NCI-H446 (cell line): ENCODE measurements at places on chromosomes 6 and 20.

DNA sequence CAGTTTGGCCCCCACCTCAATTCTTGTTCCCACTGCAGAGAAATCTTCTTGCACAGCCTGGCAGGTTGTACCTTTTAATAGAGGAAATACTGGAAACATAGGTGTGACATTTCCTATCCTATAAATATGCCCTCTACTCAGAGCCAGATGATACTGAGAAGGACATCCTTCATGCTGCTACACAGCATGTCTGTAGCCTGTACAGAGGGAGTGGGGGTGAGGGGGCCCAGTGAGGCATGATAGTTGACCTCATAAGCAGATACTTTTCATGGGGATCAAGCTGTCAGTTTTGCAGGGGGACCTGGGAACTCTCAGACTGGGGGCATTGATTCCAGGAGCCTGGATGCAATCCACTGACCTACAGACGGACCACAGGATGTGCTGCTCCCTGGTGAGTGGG lies 96.2 kb upstream of the TOP1 start:
- DNase-seq, result no peak

DNA sequence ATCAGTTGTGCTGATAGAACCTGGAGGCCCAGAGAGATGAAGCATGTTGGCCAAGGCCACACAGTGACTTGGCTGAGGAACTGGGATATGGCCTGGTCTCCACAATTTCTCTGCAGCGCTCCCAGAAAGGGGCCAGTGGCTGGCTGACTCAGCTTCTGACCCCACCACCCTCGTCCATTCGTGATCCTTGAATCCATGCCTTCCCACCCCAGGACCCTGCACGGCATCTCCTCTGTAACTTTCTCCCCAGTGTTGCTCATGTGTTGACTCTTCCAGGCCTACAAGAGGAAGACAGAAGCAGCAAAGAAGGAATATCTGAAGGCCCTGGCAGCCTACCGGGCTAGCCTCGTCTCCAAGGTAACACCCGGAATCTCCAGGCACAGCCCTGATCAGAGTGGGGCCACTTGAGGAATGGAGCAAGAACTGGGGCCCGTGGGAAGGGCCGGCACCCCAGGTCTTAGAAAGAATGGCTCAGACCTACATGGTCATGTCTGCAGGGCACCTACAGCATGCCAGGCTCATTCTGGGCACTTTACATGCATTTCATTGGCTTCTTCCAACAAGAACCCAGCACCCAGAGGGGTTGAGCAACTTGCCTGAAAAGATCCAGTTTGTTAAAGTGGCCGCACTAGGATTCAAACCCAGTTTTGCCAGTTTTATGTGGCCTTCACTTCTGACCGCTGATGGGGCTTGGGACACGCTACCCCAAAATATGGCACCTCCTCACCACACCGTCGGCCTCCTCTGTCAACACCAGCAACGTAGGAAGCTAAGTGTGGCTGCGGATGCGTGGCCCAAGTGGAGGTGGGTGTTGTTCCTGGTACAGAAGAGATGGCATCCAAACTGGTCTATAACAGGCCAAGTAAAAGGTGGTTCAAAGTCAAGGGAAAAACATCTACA lies 122.2 kb downstream of the JPH2 start:
- DNase-seq, result no peak

DNA sequence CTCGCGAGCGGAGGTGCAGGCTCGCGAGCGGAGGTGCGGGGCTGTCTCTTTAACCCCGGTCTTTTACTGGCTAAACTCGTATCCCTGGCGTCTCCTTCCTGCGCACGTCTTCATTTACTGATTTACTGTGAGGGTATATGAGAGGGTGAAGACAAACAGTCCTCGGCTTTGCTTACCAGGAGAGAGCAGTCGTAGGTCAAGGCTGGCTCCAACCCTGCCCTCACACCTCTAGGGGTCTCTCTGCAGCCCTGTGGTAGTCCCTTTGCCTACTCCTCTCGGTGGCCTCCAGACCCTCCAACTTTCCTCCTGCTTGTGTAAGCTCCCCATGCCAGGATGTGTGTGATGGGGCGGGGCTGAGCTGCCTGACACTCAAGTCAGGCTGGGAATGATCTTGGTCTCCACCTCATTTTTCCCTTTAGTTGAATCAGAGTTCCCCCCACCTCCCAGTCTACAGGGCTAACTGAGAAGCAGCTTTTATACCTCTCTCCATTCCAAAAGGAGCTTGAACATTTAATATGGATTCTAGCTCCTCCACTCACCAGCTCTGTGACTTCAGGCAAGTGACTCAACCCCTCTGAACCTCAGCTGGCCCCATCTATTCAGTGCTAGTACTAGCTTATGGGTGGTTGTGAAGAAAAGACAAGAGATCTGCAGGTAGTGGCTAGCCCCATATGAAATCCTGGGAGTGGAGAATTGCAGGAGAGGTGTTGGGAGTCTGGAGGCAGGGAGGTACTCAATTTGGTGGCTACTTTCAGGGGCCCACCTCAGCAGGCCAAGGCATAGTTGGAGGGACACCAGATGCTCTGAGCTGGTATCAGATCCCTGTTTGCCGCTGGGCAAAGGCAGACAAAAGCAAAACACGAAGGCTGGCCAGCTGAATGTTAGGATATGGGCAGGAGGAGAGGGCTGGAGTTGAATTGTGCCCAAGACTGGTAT lies 902 bp downstream of the SLC29A1 start:
- DNase-seq, result no peak

DNA sequence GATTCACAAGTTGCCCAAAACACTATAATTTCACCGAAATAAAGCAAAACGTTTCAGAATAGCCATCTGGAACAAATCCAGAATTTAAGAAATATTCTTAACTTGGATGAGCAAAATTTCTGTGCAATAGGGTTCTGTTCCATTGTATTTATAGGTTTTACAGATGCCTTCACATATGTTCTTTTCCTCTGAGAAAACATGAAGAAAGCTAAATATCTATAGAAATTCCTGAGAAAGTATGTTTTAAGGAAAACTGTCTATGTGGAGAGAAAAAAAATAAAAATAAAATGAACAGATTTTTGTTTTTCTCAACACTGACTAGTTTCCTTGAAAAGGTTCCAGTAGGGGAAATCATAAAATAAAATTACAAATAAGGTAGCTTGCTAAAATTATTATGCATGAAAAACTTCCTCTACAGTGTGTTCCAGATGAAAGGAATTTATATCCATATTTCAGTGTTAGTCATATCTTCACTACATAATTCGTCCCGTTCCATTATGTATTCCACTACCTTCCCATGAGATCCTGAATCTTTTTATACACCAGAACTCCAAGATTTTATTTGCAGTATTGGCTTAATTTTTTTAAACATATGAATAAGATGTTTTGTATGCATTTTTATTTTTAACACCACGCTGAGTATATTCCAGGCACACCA lies 42.4 kb upstream of the TMX4 start:
- no peak for DNase-seq

DNA sequence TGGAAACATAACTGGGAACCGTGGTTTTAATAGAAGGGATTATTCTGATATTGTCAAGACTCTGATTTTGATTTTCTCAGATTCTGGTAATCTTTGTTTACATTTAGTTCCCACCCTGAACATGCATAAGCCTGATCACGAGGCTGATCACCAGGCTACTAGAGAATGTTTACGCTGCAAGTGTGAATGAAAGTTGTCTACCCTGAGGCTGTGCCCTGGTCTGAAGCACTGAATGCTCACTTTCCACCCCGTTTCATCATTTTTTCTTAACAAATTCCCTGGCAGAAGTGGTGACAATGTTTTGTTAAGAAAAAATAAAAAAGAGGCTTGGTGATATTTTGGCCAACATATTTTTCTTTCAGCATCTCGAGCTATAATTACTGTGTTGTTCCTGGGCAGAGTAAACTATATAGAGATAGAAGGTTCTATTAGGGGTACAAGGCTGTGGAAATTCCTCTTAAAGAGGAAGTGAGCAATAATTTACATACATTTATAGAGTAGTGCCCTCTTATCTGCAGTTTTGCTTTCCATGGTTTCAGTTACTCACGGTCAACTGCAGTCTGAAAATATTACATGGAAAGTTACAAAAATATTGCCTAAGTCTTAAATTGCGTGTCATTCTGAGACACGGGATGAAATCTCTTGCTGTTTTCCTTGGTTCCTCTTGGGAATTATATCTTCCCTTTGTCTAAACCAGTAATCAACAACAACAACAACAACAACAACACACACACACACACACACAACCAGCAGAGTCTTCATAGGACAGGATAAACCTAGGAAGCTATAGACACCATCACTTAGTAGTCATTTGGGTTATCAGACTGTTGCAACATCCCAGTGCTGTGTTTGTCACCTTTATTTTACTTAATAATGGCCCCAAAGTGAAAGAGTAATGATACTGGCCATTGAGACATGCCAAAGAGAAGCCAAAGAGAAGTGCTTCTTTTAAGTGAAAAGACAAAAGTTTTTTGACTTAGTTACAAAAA lies 566.6 kb upstream of the CITED2 start:
- no peak for DNase-seq

GRCh38 chr20:37673444-37673843 lies 20.4 kb upstream of the CTNNBL1 start:
- no peak for DNase-seq

DNA sequence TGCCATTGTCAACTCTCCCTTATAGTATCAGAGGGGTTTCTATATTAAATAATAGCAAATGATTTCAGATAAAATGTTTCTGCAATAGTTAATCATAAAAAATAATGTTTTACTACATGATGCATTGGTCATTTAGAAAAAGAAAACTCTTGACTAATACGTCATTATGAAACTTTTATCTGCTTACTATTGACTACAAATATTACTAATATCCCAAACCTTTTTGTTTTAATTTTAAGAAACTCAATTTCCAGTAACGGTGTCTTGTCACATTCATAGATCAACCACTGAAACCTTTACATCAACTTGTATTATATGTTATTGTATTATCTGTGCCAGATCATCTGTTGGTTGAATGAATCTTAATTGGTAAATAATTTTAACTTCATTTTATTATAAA lies 482.9 kb upstream of the SLC35B3 start:
- no peak for DNase-seq

DNA sequence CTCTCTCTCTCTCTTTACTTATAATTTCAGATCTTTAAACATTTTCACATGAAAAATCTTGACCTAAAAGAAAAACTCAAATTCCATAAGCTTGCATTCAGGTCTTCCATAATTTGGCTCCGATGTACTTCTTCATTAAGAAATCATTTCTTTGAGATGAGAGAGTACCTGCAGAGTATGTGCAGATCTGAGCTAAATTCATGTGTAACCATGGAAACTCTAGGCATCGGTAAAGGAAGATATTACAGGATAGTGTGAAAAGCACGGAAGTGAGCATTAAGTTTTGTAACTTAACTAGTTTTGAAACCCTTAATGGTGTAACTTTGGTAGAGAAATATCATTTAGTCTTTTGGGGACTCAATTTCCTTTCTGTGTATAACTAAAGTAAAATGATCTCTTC lies 295.9 kb upstream of the SOX4 start:
- no peak for DNase-seq

DNA sequence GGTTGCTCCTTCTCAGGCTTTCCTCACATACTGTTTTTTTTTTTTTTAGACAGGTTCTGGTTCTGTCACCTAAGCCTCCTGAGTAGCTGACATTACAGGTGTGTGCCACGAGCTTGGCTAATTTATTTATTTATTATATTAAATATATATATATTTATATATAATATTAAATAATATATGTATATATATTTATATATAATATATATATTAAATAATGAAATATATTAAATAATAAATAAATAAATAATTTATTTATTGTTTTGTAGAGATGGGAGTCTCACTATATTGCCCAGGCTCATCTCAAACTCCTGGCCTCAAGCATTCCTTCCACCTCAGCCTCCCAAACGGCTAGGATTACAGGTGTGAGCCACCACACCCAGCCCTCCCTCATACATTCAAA lies 28.3 kb upstream of the SLC9A8 start:
- DNase-seq, result no peak

DNA sequence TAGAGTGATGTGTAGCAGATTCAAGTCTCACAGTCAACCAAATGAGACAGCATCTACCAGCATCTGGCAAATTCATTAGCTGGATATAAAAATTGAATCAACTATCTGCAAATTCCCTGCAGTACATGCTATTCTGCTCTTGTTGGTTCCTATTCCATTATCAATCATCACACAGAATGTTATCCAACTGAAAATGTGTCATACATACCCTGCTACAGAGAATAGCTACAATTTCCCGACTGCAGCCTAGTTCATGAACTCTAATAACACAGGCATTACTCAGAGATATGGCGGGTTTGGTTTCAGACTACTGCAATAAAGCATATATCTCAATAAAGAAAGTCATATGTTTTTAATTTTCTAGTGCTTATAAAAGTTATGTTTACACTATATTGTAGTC lies 78.4 kb downstream of the AHI1 start:
- no peak for DNase-seq

GRCh38 chr6:149387779-149388512 lies 12.1 kb upstream of the SUMO4 start:
- no peak for DNase-seq

GRCh38 chr6:20715135-20715806 lies 181.0 kb downstream of the CDKAL1 start:
- DNase-seq, result no peak

DNA sequence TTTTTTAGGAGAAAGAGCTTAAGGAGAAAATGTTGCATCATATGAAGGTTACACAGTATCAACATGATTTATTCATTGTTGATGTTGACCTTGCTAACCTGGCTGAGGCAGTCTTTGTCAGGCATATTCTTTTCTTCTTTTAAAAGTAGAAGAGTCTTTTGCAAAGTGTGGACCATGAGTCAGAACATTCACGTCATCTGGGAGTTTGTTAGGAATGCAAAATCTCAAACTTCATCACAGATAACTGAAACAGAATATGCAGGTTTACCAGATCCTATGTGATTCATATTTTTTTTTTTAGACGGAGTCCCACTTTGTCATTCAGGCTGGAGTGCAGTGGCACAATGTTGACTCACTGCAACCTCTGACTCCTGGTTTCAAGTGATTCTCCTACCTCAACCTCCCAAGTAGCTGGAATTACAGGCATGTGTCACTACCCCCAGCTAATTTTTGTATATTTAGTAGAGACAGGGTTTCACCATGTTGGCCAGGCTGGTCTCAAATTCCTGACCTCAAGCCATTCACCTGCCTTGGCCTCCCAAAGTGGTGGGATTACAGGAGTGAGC lies 530.4 kb upstream of the BTBD3 start:
- no peak for DNase-seq

GRCh38 chr20:58004146-58004545 lies 224.3 kb downstream of the ANKRD60 start:
- DNase-seq, result no peak

- DNase-seq, result no peak
Measured at GRCh38 chr6:154931711-154932424, 63.2 kb upstream of the TIAM2 start.

- no peak for DNase-seq
Measured at GRCh38 chr6:109515781-109516409, 32.9 kb upstream of the ZBTB24 start.
